Adrenal gland (tissue), 19 donors: ENCODE measurements at places on chromosomes 3 and 15.
A peak's percentile ranks its signal among the peaks of the same experiment; 100 is the strongest.

GRCh38 chr3:149332771-149333170 lies 665 bp downstream of the TM4SF18 start:
- DNase-seq, result no peak
- H3K27ac ChIP-seq, result no peak overlapping the region
- H3K36me3 ChIP-seq, result no peaks in the 10 kb centered on the region
- no peak overlapping the region for H3K4me3 ChIP-seq
- no peaks in the 10 kb centered on the region for H3K27me3 ChIP-seq

GRCh38 chr15:41932511-41933289 lies 38.8 kb upstream of the SPTBN5 start:
- H3K27me3 ChIP-seq, result no peaks in the 10 kb centered on the region
- no peak overlapping the region for H3K27ac ChIP-seq
- no peak for DNase-seq

GRCh38 chr15:38042707-38043445 lies 108.4 kb downstream of the TMCO5A start:
- no peaks in the 10 kb centered on the region for H3K27me3 ChIP-seq
- peak overlapping the region; percentile 77 for H3K27ac ChIP-seq
- peak; percentile 69 for DNase-seq
- H3K36me3 ChIP-seq, result no peaks in the 10 kb centered on the region
- peaks cover 10% of the 10 kb centered on the region for H3K4me1 ChIP-seq

- no peaks in the 10 kb centered on the region for H3K36me3 ChIP-seq
- H3K27ac ChIP-seq, result no peak overlapping the region
- H3K4me1 ChIP-seq, result no peaks in the 10 kb centered on the region
- no peaks in the 10 kb centered on the region for H3K27me3 ChIP-seq
- DNase-seq, result no peak
Observed at GRCh38 chr15:69908590-69909420, 188.9 kb downstream of the TLE3 start.

- no peaks in the 10 kb centered on the region for H3K27me3 ChIP-seq
- H3K4me1 ChIP-seq, result no peaks in the 10 kb centered on the region
- H3K27ac ChIP-seq, result no peak overlapping the region
- DNase-seq, result no peak
- H3K36me3 ChIP-seq, result no peaks in the 10 kb centered on the region
Observed at GRCh38 chr15:98142572-98142971, 182.1 kb downstream of the ARRDC4 start.

DNA sequence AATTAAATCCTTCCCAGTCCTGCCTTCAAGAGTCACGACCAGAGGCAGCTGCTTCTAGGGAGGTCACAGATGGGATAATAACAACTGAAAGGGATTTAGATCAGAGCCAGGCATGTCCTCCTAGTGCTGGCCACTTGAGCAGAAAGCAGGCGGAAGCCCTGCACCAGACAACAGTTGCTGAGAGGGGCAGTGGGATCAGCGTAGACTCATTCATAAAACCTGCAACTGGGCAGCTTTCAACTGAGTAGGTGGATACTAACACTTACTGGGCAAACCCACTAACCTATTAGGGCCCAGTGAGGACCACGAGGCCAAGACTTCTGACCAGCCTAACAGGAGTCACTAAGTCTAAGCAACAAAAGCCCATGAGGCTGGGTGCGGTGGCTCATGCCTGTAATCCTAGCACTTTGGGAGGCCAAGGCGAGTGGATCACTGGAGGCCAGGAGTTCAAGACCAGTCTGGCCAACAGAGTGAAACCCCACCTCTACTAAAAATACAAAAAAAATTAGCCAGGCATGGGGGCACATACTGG lies 67.0 kb downstream of the DAPK2 start:
- H3K4me1 ChIP-seq, result no peaks in the 10 kb centered on the region
- no peak overlapping the region for H3K27ac ChIP-seq
- DNase-seq, result no peak
- H3K4me3 ChIP-seq, result no peak overlapping the region
- H3K27me3 ChIP-seq, result no peaks in the 10 kb centered on the region

- H3K36me3 ChIP-seq, result no peaks in the 10 kb centered on the region
- H3K27ac ChIP-seq, result no peak overlapping the region
- no peak for DNase-seq
- H3K4me3 ChIP-seq, result no peak overlapping the region
- peaks cover 4% of the 10 kb centered on the region for H3K27me3 ChIP-seq
Observed at GRCh38 chr15:96320107-96320506, 10.4 kb upstream of the NR2F2 start.

GRCh38 chr3:188590557-188590956 lies 436.6 kb downstream of the LPP start:
- H3K4me3 ChIP-seq, result no peak overlapping the region
- no peak for DNase-seq
- H3K4me1 ChIP-seq, result peaks cover 17% of the 10 kb centered on the region
- no peaks in the 10 kb centered on the region for H3K27me3 ChIP-seq
- no peaks in the 10 kb centered on the region for H3K36me3 ChIP-seq

DNA sequence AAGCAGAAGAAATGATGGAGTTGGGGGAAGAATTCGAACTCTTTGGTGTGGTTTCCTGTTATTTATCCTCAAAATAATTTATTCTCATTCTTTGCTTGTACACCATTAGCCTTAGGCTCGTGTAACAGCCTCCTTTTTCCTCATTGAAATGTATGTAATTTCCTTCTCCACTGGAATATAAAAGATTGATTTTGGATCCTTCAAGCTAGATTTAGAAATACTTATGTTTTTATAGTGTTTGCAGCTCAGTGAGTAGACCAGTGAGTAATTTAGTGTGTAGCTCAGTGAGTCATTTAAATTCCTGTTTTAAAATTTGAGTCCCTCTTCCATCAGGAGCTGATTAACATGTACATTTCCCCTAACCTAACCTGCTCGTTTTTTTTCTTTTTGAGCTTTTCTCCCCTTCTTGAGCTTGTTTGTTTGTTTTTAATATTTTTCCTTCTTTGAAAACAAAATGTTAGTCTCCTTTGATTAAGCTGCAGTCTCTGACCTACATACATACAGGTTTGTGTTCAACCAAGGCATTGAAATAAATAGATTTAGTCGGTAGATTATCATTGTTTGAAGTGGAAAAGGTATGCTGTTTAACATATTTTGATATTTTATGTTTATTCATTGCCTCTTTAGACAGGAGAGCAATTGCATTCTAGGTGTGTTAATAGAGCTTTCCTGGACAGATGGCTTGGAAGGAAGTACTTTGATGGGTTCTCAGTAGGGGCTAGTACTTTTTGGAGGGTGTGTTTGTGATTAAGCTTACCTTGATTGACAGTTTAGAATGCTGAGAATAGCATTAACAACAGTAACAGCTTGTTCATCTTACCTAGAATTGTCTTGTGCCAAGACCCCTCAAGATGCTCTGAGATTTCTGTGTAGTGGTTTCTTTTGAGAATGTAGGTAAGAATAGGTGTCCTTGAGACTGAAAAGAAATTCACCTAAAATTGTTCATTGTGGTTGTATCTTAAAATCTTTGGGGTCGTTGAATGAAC lies 5.9 kb downstream of the USP3 start:
- H3K27me3 ChIP-seq, result no peaks in the 10 kb centered on the region
- H3K4me3 ChIP-seq, result no peak overlapping the region
- H3K36me3 ChIP-seq, result no peaks in the 10 kb centered on the region

DNA sequence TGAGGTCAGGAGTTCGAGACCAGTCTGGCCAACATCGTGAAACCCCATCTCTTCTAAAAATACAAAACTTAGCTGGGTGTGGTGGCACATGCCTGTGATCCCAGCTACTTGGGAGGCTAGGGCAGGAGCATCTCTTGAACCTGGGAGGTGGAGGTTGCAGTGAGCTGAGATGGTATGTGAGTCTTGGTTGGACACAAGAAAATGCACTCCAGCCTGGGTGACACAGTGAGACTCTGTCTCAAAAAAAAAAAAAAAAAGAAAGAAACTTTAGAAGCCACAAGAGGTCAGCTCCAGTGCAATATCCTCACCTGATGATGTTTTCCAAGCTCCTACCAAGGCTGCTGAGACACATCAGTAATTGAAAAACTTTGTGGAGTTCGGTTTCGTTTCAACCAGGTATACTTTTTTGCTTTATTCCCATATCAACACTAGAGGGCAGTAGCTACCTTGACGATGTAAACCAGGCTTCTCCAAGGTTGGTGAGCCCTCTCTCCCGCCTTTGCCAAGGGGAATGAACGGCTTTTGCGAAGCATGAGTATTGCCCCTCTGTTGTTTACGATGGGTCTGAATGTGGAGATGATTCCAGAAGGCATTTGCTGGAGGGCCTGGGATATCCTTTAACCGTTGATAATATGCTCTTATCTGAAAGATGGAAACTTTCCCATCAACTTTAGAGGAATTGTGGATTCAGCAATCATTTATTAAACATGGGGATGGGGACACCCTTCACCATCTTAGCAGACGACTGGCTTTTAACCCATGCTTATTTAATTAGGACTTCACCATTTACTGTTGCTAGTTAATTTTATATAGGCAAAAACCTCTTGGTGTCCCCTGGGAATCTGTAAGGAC lies 202.8 kb downstream of the SV2B start:
- H3K36me3 ChIP-seq, result no peaks in the 10 kb centered on the region
- H3K4me3 ChIP-seq, result no peak overlapping the region
- peaks cover 7% of the 10 kb centered on the region for H3K27me3 ChIP-seq
- H3K4me1 ChIP-seq, result no peaks in the 10 kb centered on the region
- H3K27ac ChIP-seq, result no peak overlapping the region
- peak; percentile 39 for DNase-seq

- no peak for DNase-seq
- H3K27ac ChIP-seq, result no peak overlapping the region
- no peaks in the 10 kb centered on the region for H3K27me3 ChIP-seq
Observed at GRCh38 chr3:157030712-157031111, 129.2 kb downstream of the CCNL1 start.

DNA sequence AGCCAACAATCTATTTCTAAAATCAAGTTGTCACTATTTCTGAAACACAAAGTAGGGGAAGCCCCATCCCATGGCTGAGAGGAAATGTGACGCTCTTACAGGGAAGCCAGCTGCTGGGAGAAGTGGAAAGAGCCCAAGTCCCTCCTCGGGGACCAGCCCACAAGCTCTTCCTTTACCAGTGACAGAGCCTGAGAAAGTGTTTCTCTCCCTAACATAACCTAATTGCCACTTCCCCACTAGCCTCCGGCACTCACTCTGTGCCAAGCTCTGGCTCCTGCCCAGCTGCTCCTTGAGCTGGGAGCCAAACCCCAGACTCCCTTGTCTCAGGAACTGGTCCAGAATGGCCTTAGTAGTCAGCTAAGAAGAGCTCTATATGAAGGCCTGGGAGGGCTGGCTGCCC lies 42.9 kb downstream of the TNFAIP8L3 start:
- H3K4me1 ChIP-seq, result no peaks in the 10 kb centered on the region
- peak; percentile 36 for DNase-seq
- H3K36me3 ChIP-seq, result no peaks in the 10 kb centered on the region
- no peak overlapping the region for H3K4me3 ChIP-seq
- H3K27ac ChIP-seq, result no peak overlapping the region

GRCh38 chr3:20110826-20111225 lies 70.6 kb downstream of the KAT2B start:
- no peak overlapping the region for H3K4me3 ChIP-seq
- H3K4me1 ChIP-seq, result no peaks in the 10 kb centered on the region
- no peaks in the 10 kb centered on the region for H3K27me3 ChIP-seq

DNA sequence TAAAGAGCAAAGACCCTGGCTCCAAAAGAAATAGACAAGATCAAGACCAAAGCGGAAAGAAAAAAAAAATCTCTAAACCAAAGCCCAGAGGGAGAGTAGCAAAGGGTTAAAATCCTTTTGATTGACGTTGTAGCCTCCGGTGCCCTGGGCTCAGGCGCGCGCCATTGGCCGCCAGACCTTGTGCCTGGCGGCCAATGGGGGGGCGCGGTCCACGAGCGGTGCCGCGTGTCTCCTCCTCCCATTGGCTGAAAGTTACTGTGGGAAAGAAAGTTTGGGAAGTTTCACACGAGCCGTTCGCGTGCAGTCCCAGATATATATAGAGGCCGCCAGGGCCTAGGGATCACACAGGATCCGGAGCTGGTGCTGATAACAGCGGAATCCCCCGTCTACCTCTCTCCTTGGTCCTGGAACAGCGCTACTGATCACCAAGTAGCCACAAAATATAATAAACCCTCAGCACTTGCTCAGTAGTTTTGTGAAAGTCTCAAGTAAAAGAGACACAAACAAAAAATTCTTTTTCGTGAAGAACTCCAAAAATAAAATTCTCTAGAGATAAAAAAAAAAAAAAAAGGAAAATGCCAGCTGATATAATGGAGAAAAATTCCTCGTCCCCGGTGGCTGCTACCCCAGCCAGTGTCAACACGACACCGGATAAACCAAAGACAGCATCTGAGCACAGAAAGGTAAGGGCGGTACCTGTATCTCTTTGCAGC lies at the start of gene HES1:
Gene HES1, plus strand, starts transcription at position 343 of the 713 bp plus-strand sequence. Its CDS starts 233 bp downstream, at position 576.
- H3K27me3 ChIP-seq, result no peaks in the 10 kb centered on the region
- peak; percentile 96 for DNase-seq
- peak within 1 kb of the TSS; percentile 91 for H3K27ac ChIP-seq
- H3K4me1 ChIP-seq, result peaks cover 45% of the 10 kb centered on the region
- H3K36me3 ChIP-seq, result no peaks in the 10 kb centered on the region

GRCh38 chr3:12369029-12369428 lies 80.2 kb downstream of the PPARG start:
- no peaks in the 10 kb centered on the region for H3K36me3 ChIP-seq
- no peak for DNase-seq
- peaks cover 8% of the 10 kb centered on the region for H3K4me1 ChIP-seq
- H3K27ac ChIP-seq, result no peak overlapping the region

DNA sequence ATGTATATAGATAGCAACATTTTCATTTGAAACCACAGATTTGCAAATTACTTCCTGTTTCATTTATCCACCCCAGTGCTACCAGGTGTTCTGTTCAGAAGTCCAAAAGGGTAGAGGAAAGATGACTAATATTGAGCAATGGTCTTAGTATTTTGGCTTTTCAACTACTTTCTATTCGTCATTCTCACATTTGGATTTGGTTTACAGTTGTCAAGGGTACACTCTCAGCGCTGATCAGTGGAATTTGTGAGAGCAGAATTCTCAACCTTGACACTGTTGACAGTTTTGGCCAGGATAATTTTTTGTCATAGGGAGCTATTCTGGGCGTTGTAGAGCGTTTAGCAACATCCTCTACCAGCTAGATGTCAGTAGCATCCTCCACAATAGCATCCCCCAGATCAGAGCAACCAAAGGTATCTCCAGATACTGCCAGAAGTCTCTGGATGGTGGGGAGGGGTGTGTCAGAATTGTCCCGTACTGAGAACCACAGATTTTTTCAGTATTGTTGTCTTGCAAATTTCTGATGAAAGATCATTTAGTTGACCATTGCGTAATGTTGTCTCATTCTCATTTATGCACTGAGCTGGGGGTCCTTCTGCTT lies 4.2 kb downstream of the HMCES start:
- no peak overlapping the region for H3K27ac ChIP-seq
- no peaks in the 10 kb centered on the region for H3K27me3 ChIP-seq
- H3K4me1 ChIP-seq, result peaks cover 5% of the 10 kb centered on the region
- peak; percentile 49 for DNase-seq

GRCh38 chr3:158809642-158810041 lies 7.8 kb downstream of the MFSD1 start:
- H3K4me1 ChIP-seq, result no peaks in the 10 kb centered on the region
- H3K36me3 ChIP-seq, result no peaks in the 10 kb centered on the region
- peak overlapping the region; percentile 27 for H3K27ac ChIP-seq
- no peak for DNase-seq
